Activated naive CD8-positive, alpha-beta T cell treated with anti-CD3 and anti-CD28 coated beads for 36 hours (primary cell): ENCODE measurements at places on chromosomes 4 and X.

DNA sequence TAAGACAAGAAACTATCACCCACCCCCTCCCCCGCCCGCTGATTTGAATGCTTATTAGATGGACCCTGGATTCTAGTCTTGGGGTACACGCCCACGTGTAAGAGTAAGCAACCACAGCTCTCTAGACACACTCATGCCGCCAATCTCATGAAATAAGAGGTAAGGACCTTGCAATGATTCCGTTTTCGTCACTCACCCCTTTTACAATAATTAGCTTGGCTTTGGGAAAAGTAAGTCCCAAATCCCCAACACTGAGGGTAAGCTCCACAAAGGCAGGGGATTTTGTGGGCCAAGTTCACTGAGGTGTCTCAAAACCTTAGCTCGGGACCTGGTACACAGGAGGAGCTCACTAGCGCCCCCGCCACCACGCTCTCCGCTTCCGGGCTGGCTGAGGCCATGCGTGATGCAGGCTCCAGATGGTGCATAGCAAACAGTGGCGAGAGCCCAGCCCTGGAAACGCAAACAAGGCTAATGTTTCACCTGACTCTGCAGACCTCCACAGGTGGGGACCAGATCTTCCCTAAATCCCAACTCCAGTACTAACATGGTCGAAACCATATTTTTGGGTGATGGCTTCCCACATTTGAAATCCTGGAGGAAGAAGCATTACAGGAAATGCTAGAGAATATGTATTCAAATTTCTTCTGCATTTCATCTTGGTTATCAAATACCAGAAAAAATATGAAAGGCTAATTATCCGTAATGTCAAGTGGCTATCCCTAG is 4.1 kb downstream of the PLAC8 start:
- DNase-seq: peak; percentile 92

DNA sequence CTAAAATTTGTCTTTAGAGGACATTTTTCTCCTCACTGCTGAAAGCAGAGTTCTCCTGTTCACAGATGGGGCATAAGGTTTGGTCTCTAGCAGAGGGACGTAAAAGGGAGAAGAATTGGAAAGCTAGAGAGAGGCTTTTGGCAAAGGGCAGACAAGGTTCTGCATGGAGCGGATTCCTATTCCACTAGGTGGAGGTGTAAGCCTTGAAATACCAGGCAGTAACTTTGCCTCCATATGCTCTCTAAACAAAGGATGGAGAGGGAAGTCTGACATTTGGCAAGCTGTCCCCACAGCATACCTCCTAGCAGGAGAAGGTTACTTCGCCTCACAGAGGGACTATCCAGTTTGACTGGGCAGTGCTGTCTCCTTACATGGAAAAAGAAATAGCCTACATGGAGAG is 174.7 kb downstream of the DACH2 start:
- DNase-seq: no peak

- no peak for DNase-seq
Observed at GRCh38 chr4:151575646-151576045, 166.7 kb downstream of the FHIP1A start.

GRCh38 chrX:153410888-153411254 is 401 bp upstream of the ZFP92 start:
- DNase-seq: no peak

DNA sequence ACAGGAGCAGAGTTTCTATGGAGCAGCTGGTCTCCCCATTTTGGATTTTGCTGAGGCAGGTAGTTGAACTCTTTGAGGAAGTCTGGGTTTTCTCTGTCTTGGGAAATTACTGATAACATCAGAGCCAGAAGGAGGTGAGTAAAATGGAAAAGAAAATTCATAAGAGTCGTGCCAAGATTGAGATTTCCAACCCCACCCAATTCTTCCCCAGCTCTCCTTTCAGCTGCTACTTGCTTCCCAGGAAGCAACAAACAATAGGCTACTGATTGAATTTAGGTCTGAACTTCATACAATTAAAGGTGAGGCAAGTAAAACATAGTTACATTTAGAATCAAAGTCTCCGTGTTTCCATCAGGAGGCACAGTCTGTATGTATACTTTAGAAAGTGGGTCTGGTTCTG is 54.6 kb upstream of the EOLA2 start:
- DNase-seq: no peak

- DNase-seq: no peak
Observed at GRCh38 chr4:20723019-20723418, 22.8 kb downstream of the PACRGL start.

DNA sequence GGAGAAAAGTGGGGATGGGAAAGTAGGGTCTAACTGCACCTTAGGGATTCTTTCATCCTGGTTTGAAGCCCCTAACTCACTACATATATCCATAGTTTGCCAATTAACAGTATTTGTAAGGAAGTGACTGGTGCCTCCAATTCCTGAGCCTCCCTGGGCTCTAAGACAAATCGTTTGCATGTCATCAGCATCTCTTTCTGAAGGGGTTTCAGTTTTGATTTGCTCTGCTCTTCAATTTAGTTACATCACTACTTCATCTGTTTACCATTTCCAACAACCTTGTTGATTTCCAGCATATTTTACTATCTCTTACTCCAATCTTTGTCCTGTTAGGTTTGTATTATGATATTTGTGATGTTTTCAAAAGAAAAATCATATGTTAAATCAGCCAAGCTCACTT is 15.5 kb upstream of the DDX60 start:
- no peak for DNase-seq

- DNase-seq: no peak
Observed at GRCh38 chr4:148730082-148730640, 287.9 kb upstream of the NR3C2 start.

GRCh38 chrX:118839334-118839958 is 15.8 kb downstream of the ZCCHC12 start:
- peak; percentile 74 for DNase-seq

DNA sequence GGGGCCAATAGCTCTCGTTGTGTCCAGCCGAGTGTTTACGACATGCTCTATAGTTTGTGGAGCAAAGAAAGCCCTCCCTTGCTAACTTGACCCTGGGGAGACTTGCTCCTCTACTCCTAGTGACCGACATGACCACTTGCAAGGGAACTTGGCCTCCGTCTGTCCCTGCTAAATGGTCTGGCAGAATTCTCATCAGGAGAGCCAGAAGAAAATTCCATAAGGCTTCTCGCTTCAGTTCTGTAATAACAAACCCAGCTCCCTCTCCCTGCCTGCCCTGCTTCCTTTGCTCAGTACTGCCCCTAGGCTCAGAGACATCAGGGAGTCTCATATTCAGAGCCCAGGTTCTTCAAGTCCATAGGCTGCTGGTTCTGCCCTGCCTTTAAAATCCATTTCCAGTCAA is 13.0 kb downstream of the DOCK11 start:
- no peak for DNase-seq

DNA sequence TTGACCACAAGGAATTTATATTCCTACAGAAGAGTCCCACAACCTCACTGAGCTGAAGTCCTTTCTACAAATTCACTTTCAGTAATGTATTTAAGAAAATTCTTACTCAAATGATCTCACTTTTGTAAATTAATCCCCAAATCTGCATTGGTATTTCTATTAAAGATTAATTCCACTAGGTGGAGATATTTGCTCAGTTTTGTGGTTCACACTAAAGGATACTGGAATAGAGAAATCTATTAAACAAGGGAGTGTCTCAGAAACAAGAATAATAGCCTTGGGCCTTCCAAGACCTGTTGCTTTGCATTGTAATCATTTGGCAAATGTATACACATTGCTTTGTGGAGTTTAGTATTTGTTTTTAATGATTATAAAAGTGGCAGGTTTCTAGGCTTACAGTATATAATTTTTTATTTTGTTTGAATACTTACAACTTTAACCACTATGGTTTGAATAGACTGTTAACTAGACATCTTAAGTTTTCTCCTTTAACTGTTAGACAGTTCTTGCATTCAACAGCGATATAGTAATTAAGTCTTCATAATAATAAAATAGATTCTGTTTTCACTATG is 25.9 kb downstream of the CFAP299 start:
- DNase-seq: no peak

GRCh38 chr4:62914758-62915157 is 1494.5 kb downstream of the TECRL start:
- no peak for DNase-seq

DNA sequence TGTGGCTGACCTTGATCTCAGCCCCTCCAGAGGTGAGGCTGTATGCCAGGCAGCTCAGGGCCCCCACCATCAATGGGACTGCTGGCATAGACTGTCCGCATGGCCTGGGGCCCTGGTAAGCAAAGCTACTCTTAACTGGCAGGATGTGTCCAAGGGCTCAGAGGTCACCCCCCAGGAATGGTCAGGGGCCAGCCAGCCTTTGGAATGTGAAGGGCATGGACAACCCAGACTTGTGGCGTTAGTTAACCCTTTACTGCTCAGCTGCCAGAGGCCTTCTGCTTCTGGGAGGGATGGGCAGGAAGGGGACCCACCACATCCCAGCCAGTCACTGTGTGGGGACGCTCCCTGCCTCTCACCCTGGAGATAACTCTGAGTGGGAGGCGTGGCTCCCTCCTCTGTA is 80.1 kb upstream of the PSAPL1 start:
- no peak for DNase-seq

GRCh38 chr4:3710451-3711182 is 55.6 kb upstream of the ADRA2C start:
- DNase-seq: no peak

DNA sequence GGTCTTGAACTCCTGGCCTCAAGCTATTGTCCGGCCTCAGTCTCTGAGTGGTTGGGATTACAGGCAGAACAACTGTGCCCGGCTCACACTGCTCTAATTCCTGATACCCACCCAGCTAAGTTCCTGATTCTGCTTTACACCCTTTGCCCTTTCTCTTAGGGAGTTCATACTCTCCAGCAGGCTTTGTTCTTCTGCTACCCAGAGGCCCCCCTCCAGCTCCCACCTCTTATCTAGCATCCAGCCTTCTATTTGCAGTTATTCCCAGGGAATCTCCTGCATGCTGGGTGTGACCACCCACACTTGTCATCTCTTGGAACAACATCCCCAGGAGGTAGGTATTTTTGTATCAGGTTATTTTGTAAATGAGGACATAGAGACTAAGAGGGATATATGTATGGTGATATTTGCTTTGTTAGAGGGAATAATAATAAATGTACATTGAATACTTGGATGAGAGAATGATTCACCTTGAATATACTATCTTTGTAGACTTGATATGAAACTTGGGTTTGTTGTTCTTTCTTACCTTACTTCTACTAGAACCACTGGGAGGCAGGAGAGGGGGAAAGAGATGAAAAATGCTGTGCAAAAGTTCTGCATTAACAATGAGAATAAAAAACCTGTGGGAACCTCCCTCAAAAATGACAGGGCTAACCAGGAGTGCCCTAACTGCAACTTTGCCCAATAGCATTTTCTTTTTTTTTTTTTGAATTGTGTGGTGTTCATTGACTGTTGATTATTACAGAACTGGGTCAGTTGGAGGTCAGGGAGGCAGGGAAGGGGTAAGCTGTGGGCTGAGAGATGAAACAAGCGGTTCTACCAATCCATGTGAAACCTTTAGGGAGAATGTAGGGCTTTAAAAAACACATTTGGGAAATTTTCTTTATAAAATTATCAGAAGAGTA is 157.4 kb downstream of the SPRY1 start:
- no peak for DNase-seq

DNA sequence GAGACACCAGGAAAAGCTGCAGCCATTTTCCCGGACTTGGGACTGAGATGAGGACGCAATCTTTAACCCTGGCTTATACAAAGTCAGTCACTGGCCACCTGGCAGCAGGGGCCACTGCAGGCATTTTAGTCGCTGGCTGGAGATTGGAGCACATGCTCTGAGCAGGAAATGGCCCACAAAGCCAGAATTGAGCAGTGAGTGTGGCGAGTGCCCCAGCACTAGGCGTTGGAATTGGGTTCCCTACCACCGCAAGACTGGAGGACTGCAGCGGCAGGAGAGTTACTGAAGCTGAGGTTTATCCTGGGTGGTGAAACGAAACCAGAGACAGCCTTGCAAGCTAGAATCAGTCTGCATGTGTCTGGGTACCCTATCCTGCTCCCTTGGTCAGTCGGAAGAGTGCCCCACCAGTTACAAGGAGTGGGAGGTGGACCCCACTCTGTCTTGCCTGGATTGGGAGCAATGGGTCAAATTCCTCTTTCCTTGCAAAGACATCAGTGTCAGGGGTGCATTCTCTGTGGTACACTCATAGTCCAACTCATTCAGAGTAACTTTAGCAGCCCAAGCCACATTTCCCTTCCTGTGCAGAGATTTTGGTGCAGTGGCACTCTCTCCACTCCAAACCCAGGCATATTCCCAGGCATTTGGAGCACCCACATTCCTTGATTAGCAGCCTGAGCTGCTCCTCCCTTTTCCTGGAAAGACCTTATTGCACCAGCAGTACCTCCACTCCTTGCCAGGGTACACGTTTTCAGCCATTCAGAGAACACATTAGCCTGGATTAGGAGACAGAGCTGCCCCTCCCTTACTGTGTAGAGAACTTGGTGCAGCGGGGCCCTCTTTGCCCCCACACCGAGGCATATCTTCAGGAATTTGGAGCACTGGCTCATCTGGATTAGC is 36.7 kb upstream of the PLK4 start:
- DNase-seq: no peak

DNA sequence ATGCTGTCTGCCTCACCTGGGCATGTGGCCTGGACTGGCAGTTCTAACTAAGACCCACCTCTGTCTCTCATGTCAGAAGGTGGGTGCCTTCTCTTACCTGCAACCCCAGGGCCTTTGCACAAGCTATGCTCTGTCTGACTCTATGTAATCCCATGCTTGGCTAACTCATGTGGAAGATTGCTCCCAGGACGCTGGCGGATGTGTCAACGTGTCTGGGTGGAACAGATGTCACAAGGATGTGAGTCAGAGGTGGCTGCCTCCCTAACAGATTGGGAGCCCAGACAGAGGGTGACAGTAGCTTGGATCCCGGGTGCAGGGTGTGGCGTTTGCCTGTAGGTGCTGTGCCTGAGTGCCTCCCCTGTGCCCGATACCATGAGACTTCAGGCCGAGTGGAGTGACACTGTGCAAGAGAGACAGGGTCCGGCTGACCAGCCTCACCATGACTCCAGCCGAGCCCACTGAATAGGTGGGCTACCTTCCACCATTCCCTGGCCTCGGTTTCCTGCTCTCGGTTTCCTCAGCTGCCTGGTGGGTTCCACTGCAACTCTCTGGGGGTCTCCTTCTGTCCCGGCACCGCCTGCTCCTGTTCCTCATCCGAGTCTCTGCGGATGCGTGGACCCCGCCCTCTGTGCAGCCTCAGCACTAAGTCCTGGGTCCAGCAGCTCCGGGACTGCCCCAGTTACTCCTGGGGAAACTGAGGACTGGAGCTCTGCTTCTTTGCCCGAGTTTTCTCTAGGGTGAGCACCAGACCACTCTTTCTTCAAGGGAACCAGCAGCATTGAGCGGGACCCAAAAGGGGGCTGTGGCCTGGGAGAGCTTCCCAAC is 11.0 kb downstream of the SH3BP2 start:
- DNase-seq: no peak

DNA sequence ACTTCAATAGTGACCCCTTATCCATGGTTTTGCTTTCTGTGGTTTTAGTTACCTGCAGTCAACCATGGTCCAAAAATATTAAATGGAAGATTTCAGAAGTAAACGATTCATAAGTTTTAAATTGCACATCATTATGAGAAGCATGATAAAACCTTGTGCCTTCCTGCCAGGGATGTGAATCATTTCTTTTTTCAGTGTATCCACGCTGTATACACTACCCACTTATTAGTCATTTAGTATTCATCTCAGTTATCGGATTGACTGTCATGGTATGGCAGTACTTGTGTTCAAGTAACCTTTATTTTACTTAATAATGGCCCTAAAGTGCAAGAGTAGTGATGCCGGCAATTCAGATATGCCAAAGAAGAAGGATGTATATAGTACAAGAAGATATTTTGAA is 37.7 kb upstream of the TASL start:
- DNase-seq: no peak

GRCh38 chr4:155546451-155546850 is 120.2 kb upstream of the GUCY1A1 start:
- no peak for DNase-seq
